Dorsolateral prefrontal cortex (tissue), 122 donors: ENCODE measurements at places on chromosomes 5 and 9.

- no peak for DNase-seq
These were observed 1413.1 kb upstream of the CDH6 start for GRCh38 chr5:29780401-29780800.

DNA sequence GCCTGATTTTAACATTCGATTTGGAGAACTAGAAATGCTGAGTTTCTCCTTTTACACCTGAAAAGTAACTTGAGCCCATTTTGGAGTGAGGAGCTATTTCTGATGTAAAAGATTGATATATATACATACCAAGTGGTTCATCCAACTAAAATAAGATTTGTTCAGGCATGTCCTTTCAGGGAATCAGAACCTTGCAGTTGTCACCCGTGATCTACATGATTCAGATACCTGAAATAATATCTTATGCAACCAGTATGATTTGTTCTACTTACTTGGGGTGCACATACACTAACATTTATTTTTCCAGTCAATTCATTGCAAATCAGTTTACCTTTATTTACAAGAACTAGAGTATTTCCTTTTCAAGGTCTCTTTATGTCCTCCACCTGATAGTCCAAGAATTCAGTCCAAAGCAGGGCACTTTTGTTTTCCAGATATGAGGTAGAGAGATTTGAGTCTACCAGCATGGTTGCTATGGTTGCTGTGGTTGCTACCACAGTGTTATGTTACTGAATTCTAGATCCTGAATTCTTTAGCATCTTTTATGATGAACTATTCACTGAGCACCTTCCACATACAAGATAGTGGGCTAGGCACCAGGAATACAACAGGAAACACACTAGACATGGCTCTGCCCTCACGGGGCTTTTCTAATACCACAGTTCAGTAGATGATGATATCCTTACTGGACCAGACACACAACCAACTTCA is 49.3 kb downstream of the CCL28 start:
- DNase-seq: no peak

GRCh38 chr5:82259172-82259800 is 18.9 kb downstream of the RPS23 start:
- DNase-seq: no peak

DNA sequence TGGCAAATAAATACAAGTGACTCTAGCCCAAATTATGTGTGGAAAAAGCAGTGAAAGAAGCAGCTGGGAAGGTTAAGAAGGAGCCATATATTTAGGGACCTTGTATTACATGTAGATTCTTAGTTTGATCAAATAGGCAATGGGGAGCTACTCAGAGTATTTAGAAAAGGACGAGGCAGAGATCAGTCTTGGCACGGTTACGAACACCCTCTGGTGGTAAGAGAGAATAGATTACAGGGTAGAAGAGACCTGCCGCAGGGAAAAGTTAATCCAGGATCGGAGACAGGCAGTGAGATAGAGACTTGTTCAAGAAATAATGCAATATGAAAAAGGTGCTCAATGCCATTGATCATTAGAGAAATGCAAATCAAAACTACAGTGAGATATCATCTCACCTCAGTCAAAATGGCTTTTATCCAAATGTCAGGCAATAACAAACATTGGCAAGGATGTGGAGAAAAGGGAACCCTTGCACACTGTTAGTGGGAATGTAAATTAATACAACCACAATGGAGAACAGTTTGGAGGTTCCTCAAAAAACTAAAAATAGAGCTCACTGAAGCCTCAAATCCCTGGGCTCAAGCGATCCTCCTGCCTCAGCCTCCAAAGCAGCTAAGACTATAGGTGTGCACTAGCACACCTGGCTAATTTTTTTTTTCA is 12.0 kb downstream of the INIP start:
- DNase-seq: peak; percentile 34

- no peak for DNase-seq
These were observed 1.2 kb downstream of the DUSP1 start for GRCh38 chr5:172769616-172770373.

DNA sequence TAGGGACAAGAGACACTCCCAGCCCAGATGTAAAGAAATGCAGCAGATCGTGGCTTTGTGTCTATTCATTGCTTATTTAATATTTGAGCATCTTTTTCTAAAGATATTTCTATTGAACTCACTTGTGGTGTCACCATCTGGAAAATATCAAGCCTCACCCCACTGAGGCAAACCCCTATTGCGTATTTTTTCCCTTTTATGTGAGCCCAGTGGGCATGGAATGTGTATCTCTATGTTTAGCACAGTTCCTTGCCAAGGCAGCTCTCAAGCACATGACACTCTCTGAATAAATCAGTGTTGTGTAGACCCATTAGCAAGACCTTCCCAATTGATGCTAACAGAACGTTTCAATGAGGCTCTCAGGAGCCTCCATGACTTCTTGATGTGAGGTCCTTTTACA is 81.6 kb downstream of the TMEM174 start:
- no peak for DNase-seq

- no peak for DNase-seq
These were observed 4.3 kb upstream of the ZNF510 start for GRCh38 chr9:96782235-96782634.

GRCh38 chr5:74192606-74193299 is 447.8 kb downstream of the ENC1 start:
- no peak for DNase-seq

DNA sequence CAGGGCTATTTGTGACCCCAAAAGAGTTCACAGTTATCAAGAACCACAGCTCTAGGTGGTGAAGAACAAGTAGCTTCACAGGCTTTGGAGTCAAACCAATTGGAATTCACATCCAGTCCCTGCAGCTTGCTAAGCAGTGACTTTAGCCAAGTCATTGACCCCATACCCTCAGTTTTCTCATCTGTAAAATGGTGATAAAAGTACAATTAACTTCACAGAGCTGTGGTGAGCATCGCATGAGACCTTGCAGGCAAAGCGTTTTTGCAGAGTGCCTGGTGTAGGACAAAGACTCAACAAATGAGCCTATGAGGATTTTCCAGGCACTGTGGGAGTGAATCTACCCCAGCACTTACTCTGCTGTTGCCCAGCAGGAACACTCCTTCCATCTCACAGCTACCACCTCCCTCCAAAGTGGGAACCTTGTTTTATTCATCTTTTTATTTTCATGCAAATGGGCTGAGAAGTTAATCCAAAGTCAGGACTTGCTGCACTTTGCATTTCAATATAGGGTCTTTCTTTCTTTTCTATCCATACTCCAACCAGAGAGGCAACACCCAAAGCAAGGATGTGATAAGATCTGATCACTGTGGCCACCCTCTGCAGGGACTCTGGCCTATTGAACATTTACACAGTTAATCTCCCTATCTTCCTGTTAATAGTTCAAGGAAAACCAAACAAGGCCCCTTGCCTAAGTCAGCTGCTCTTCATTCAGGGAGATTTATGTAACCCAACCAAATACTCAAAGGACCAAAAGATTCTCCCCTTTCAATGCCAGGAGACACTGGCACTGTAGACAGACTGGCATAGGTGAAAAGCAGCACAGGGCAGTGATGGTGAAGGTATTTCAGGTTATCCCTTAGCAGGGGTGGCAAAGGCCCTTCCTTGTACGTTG is 41.9 kb downstream of the ABCA1 start:
- no peak for DNase-seq

DNA sequence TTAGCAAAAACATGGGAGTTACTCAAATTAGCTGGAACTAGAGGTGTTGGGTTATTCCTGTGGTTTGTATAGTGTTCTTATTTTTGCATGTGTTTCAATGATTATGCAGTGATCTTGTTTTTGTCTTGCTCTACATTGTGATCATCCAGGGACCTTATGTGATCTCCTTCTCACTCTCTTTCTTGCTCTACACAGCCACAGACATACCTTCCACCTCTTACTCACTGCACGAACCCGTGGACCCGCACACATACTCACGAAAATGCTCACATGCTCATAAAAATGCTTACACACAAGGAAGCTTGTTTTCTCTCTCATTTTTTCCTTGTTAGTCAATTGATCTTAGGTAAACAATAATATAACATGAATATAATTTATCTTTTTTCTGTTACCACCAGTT is 187.1 kb downstream of the KDM4C start:
- DNase-seq: no peak

GRCh38 chr5:14720236-14720923 is 55.9 kb downstream of the OTULIN start:
- DNase-seq: no peak

GRCh38 chr9:133980864-133981588 is 11.1 kb downstream of the VAV2 start:
- DNase-seq: no peak

GRCh38 chr9:112699230-112699629 is 18.7 kb downstream of the INIP start:
- no peak for DNase-seq

DNA sequence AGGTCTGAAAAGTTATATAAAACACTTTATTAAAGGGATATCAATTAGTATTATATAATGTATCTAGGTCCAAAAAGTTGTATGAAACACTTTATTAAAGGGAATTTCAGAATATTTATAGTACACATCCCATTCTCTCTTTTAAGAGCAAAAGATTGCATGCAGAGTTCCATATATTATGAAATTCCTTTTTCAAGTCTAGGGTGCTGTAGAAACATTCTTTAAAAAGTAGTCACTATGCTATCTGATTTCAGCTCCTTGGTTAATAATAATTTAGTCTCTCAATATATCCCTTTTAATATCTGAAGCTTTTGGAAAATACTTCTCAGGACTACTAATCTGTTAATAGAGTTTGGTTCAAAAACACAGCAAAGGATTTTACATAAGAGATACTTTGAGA is 1496.1 kb upstream of the C9orf72 start:
- DNase-seq: no peak

GRCh38 chr5:61202213-61202612 is 39.9 kb upstream of the SMIM15 start:
- no peak for DNase-seq

DNA sequence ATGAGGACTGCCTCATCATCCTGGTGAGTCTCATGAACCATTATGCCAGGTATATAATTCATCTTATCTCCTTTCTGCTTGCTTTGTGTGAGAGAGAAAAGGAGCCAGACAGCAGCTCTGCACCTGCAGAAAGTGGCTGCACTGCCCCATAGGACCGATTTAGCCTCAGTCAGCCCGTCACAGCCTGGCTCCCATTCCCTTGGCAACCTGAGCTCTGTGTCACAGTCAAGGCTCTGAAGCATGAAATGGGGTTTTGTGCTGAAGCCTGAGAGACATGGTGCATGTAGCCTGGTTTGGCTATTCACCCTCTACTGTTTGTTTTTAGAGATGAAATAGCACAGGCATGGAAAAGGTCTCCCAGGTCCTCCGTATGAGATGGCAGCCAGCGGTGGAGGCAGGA is 198.3 kb downstream of the KCTD16 start:
- peak; percentile 34 for DNase-seq

DNA sequence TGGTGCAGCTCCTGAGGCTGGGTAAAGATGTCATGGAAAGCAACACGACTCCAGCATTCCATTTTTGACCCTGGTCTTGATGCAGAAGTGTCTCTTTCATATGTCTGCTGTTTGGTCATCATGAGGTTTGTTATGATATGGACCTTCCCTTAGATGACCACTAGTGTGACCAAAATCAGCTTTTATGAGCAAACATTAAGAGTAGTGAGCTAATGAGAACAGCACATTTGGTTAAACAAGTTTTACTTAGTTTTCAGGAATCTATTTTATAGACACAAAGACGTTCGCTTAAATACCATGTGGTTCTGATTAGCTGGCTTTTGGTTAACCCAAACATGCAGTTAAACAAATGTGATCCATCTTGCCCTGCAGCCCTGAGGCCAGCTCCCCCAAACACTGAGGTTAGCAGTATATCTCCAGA is 56.7 kb upstream of the ACTBL2 start:
- no peak for DNase-seq

DNA sequence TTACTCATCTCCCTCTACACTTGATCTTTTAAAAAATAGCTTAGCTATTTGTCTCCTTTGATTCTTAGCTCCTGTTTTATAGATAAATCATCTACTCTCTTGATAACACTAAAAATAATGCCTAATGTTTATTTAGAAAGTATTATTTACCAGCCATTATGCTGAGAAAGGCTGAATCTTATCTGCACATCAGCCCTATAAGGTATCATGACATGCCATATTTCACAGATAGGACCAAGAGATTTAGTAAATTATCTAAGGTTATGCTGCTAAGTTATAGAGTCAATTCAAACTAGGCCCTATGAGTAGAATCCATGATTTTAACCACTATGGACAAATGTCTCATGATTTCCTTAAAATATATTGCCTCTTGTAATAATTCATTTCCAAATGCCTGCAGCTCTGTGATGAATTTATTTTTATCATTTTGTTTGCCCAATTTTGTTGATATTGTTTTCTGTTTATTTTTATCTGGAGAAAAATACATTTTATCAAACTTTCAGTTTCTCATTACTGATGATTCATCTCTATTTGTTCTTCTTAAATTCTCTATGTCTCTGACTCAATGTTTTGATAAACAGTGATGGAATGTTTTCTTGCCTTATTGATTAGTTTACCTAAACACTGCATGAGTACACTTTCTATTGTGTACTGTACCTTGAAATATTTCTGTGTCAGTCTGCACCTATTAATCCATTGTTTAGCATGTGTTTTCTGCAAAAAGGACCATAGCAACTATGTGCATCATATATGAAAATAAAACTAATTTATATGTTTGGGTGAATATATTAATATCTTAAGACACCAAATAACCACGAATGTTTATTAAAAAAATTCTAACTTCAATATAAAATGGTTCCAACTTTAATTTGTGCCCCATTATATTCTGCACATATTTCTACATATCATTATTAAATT is 300.8 kb downstream of the CDH9 start:
- no peak for DNase-seq

- no peak for DNase-seq
These were observed 30.9 kb upstream of the CDK20 start for GRCh38 chr9:88005240-88005639.

DNA sequence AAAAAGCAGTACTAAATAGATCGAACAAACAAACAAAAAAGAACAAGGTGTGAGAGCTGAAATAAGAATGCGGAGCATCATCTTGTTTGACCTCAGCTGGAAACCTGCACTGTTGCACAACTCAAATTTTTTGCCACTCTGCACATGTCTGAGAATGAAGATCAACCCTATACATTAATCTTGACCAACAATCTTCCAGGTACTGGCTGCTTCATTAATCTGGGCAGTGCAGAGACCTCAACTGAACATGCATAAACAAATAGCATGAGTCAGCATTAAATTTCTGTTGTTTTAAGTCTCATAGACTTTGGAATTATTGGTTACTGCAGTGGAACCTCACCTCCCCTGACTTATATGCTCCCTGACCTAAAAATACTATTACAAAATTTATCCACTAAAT is 114.6 kb upstream of the FTMT start:
- DNase-seq: no peak

GRCh38 chr5:146675636-146676035 is 159.6 kb upstream of the GPR151 start:
- DNase-seq: no peak

GRCh38 chr5:86974955-86975354 is 292.7 kb upstream of the RASA1 start:
- no peak for DNase-seq

DNA sequence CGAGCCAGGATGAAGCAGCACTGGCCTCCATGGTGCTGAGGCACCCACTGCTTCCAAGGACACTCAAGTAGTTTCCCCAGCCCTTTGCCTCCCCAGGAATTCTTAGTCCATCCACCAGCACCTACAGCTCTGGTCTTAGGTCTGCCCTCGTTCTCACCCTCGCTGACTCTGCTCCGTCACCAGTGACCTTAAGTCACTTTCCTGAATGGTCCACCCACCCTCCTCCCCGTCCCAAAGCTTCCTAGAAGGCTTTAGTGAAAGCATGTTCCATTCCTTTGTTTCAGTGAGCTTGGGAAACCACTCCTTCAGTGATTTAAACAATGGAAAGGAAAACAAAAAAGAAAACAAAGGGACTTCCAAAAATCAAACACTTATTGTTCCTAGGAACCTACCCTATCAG is 54.6 kb upstream of the MAP3K1 start:
- no peak for DNase-seq

- DNase-seq: no peak
These were observed 28.7 kb upstream of the IFNE start for GRCh38 chr9:21510806-21511205.
